GM10248 (cell line): ENCODE measurements at places on chromosomes 16 and 17.

DNA sequence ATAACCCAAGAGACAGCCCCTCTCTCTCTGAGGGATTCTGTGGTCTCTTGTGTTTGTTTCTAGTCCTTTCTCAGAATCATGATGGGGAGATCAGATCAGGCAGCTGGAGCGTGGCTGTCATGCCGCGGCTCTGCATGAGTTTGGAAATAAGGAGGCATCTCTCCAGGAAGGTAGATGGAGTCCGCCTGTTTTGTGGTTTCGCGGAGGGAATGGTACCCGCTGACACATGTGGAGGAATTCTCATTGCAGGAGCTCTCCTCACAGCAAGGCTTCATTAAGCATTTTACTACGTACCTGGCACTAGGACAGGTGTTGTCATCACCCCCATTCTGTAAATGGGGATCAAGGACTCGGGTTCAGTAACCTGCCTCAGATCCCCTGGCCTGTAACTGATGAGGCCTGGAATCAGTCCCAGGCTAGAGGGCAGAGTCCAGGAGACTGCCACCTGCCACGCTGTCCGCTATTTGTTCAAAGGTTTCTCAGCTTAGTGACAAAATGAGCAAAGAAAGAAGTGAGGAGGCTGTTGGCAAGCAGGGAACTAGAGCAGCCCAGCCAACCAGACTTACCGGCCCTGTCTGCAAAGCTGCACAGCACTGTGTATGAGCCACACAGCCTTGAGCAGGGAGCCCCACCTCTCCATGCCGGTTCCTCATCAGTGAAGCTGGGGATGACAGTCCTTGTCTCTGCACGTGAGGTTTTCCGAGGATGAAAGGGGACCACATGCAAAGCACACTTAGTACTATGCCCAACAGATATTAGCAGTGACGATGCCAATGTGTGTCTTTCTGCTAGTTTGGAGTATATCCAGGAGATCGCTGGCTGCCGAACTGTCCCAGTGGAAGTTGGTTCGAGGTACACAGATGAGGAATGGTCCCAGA lies 11.0 kb downstream of the KDM8 start:
- DNase-seq: no peak

DNA sequence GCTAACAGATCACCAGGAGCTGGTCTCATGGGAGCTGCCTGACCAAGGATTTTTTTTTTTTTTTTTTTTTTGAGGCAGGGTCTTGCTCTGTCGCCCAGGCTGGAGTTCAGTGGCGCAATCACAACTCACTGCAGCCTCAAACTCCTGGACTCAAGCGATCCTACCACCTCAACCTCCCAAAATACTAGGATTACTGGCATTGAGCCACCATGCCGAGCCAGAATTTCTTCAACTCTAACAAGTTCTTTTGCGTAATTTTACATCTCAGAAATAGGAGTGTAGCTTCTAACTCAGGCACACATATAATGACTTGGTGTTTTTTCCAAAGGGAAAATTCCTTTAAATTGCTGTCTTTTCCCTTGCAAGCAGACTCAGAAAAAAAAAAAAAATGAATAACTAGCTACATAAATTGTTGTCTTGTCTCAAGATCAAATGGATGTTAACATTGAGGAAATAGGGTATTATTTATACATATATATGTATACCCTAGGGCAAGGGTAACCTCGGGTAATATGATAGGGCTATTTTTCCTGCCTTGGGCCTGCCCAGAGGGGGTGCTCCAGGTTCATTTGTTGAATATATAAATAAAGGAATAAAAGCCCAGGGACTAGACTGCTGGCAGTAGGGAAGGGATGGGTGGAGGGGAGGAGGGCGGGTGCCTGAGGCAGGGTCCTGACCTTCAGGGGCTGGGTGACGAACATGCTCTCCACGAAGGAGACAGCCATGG lies 42.8 kb upstream of the GCSH start:
- no peak for DNase-seq

- DNase-seq: peak; percentile 10
Observed at GRCh38 chr17:51734462-51734861, 424.1 kb downstream of the CA10 start.

DNA sequence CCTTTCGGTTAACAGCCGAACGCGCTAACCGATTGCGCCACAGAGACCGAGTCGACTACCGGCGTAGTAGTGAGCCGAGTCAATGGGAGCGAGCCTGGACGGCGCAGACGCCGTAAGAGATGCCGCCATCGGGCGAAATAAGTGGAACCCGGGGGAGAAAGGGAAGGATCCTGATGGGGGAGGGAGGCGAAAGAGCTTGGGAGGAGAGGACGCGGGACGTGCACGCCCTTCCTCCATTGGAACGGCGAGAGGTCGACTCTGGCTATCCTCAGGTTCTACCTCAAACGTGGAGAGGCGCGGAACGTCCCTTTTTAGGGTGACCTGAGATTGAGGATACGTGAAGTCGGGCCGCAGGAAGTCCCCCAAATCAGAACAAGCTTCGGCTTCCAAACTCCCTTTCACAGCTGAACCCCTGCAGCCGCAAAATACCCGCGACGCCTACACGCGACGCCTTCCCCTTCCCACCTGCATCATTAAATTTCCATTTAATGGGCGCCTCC lies 683 bp upstream of the PSMB3 start:
- DNase-seq: peak; percentile 67

GRCh38 chr16:22673421-22673831 lies 140.5 kb upstream of the HS3ST2 start:
- DNase-seq: no peak
